GM13976 (cell line): ENCODE measurements at places on chromosomes 4 and X.

- DNase-seq, result no peak
These were observed 47.8 kb upstream of the DUSP21 start for GRCh38 chrX:44795945-44796450.

DNA sequence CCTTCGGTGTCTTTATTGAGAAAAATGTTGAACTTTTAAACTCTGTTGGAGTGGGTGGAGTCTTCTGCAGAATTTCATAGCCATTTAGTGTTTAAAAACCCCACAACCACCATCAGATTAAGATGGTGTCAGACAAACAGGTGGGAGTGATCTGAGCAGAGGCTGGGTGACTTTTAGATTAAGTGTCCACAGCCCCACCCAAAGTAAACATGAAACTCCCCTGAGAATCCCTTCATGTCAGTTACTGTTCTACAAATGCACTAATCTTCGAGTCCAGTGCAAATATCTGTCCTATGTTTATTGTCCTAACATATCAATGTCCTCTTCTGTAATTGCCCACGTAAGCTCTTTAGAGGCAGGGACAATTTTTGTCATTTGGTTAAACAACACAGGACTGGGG lies 175.6 kb upstream of the RBPJ start:
- DNase-seq, result no peak

- no peak for DNase-seq
These were observed 279.6 kb upstream of the PITX2 start for GRCh38 chr4:110902500-110902899.

DNA sequence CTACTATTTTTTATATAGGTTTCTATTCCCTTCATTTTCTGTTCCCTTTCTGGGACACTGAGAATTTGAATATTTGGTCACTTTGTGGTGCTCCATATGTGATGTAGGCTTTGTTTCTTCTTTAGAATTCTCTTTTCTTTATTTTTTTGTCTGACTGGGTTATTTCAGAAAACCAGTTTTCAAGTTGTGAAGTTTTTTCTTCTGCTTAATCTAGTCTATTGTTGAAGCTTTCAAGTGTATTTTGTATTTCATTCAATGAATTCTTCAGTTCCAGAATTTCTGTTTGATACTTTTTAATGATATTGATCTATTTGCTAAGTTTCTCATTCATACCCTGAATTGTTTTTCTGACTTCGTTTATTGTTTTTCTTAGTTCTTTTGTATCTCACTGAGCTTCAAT lies 96.2 kb upstream of the HAND2 start:
- DNase-seq, result no peak

DNA sequence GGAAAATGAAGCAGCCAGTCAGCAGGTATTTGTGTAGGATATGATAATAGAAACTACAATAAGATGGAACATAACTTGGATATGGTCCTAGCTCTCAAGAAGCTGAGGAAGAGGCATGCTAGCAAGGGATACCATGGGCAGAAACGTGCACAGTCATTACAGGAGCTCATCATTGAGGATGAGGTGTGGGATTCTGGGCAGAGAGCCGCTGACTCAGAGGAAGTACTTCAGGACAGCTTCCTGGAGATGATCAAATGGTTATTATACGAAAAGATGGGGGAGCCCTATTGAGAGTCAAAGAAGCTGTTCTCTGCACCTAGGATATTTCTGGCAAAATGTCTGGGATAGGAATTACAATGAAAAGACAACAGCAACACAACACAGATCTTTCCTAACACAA lies 116.0 kb upstream of the PDE5A start:
- DNase-seq, result no peak

DNA sequence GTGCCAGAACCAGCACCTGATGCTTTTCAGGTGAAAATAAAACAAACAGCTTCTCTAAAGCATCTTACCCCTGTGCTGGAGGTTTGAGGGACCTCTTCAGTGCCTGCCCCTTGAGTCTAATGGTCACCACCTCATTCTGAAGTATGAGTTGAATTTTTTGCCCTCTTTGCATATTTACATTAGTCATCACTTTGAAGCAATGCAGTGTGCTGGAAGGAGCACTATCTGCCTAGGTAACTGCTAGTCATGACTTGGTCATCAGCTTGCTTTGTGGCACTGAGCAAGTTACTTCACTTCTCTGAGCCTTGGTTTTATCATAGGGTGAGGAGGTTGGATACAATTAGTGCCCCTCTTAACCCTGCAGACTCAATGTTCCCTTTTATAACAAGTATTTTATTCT lies 44.9 kb downstream of the SPATA18 start:
- DNase-seq, result no peak

DNA sequence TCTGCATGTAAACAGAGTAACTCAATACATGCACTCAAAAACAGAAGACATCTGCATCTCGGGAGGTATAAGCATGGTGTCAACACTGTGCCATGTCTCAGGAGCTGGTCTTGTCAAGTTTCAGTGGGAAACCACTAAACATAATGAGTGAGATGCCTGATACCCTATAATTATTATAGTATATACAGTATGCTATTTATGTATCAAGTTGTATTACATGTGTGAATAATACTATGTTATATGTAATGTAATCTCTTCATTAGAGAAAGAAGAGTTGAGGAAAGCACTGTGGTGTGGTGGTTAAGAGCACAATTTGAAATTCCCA lies 2.5 kb downstream of the PPBP start:
- DNase-seq, result no peak

DNA sequence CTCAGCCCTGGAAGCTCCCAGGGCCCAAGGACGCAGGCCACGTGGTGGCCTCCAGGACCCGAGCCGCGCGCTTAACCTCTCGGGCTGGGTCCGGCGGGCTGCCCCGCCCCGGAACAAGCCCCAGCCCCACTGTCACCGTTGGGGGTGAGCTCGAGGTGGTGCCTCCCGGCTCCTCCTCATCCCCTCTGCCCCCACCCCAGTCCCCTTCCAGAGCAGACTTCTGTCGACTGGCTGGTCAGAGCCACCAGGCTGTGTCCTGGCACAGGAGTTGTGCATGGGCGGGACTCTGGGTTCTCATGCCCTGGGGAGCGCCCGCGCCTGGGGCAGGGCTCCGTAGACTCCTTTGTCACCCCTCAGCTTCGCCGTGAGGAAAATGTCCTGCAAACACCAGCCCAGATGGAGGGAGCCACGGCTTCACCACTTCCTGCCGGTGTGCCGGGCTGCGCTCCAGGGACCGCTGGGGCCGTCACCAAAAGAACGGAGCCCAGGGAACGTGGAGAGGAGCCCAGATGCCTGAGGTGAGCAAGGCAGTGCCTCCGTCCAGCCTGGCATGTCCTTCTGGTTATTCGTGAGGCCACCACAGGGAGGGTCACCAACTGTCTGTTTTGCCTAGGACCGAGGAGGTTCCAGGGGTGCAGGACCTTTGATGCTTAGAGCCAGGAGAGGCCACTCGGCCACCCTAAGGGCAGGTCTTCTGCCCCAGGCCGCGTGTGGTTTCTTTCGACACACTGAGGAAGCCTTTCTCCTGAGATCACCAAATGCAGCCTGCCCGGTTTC lies 7.1 kb upstream of the RGS12 start:
- no peak for DNase-seq

DNA sequence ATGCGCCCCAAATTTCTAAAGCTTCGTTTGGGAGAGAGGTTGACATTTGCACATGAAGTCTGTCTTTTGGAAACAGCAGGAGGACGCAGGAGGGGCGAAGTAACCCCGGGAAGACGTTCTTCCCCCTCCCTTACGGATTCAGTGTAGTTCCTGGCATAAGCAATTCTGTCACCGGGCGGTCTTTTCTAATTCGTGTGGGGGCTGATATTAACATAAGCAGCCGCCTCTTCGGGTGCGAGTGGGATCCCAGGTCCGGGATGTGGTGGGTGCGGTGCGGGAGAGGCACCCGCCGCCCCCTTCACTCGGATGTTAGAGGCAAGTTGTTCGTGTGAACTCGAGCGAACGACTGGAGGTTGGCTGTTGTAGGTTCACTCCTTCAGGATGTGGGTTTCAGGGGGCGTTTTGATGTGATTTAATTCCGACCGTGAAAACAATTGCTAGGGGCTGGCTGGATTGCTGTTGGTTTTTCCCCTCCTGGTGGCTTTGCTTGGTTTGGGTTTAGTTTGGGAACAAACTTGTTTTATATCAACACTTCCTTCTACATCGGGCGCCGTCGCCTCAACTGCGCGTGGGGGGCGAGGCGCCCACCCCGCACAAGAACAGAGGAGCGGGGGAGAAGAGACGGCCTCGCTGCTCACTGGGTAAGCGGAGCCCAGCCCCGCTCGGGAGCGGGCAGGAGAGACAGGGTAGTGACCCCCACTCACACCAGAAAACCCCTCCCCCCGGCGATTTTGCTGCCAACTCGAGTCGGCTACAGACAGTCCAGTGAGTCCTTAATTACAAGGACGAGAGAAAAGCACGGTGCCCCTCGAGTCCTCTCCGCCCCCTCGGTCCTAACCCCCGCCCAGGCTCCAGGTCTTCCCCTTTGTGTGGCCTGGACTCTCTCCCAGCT lies 2.9 kb upstream of the LEF1 start:
- DNase-seq, result peak; percentile 38

GRCh38 chrX:44061968-44062614 lies 88.9 kb upstream of the NDP start:
- no peak for DNase-seq

GRCh38 chr4:164009435-164009834 lies 514.9 kb downstream of the TMA16 start:
- no peak for DNase-seq

DNA sequence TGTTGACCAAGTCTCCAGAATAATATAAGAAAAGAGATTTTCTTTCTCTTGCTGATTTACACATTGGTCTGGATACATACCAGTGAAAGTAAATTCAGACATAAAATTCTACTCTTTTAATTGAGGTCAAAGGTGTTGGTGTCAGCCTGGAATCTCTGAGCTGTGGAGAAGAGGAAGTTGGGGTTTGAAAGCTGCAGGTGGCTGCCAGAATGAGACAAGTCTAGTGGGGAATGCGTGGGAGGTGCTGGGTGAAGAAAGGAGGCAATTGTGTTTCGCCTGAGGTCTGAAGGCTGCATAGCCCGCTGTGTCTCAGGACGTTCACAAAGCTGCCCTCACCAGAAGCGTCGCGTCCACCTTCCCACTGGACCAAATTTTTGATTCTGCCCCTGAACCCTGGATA lies 31.2 kb downstream of the PHEX start:
- peak; percentile 59 for DNase-seq

DNA sequence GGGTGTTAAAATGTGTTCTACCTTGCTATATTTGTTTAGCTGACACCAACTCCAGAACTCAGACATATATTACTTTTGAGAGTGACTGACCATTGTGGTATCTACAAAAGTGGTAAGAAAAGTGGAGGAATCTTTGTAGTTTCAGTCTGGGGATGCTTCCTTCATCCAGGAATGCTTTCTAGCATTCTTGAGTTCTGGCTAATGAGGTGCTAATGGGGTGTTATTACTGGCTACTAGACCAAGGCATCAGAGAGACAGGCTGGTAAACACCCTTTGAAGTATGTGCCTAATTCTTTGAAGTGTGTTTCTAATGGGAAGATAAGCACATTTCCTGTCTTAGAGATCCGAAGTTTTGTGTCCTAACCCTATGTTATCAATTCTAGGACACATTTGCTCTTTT lies 310.4 kb downstream of the SPRY1 start:
- DNase-seq, result no peak

- no peak for DNase-seq
These were observed 223.0 kb upstream of the GATB start for GRCh38 chr4:151983854-151984253.

DNA sequence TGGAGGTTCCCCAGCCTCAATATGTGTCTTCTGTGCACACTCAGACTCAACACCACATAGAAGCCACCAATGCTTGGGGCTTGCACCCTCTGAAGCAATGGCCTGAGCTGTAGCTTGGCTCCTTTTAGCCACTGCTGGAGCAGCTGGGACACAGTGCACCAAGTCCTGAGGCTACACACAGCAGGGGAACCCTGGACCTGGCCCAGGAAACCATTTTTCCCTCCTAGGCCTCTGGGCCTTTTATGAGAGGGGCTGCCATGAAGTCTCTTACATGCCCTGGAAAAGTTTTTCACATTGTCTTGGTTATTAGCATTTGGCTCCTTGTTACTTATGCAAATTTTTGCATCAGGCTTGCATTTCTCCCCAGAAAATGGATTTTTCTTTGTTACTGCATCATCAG lies 306.2 kb downstream of the CPXCR1 start:
- no peak for DNase-seq

DNA sequence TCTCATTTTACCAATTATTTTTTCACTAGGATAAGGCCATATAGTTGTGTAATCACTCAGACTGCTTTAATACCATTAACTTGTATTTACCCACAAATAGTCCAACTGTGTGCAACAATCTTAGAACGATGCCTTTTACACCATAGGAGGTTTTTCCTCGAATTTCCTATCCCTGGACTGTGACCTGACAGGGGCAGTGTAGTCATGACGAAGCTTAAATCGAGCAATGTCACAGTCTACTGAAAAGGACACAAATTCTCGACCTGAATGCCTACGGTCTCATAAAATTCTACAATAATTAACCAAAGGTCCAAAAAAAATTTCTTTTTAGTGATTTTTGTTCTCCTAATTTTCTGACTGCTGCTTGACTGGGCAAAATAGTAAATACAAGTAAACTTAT lies 208.9 kb downstream of the ADAMTS3 start:
- DNase-seq, result no peak

GRCh38 chrX:124530803-124531202 lies 184.4 kb downstream of the SH2D1A start:
- no peak for DNase-seq
